ENCODE measurements at places on chromosomes 12 and 14.

- H3K4me1 ChIP-seq = no peaks in the 10 kb centered on the region
- no peaks in the 10 kb centered on the region for H3K27me3 ChIP-seq
- no peak overlapping the region for H3K4me3 ChIP-seq
- H3K36me3 ChIP-seq = peaks cover 33% of the 10 kb centered on the region
- no peak overlapping the region for H3K27ac ChIP-seq
These were observed 9.0 kb downstream of the MVK start for GRCh38 chr12:109582636-109583035.

- no peak overlapping the region for H3K27ac ChIP-seq
- 0 out of 2 replicates have a peak, but pooled peaks cover 2% of the 10 kb centered on the region for H3K4me1 ChIP-seq
- no peak for DNase-seq
- no peaks in the 10 kb centered on the region for H3K27me3 ChIP-seq
- no peaks in the 10 kb centered on the region for H3K36me3 ChIP-seq
These were observed 125.6 kb upstream of the FGD4 start for GRCh38 chr12:32273712-32274111.

GRCh38 chr12:91490667-91491311, 308.2 kb upstream of the DCN start:
- no peaks in the 10 kb centered on the region for H3K27me3 ChIP-seq
- H3K4me3 ChIP-seq = no peak overlapping the region
- no peaks in the 10 kb centered on the region for H3K36me3 ChIP-seq
- H3K27ac ChIP-seq = no peak overlapping the region
- no peaks in the 10 kb centered on the region for H3K4me1 ChIP-seq
- no peak for DNase-seq

- DNase-seq = no peak
- H3K4me1 ChIP-seq = no peaks in the 10 kb centered on the region
- H3K27me3 ChIP-seq = no peaks in the 10 kb centered on the region
- H3K4me3 ChIP-seq = no peak overlapping the region
- no peaks in the 10 kb centered on the region for H3K36me3 ChIP-seq
- no peak overlapping the region for H3K27ac ChIP-seq
These were observed 125.3 kb upstream of the PWP1 start for GRCh38 chr12:107560165-107560898.

- DNase-seq = no peak
- H3K4me3 ChIP-seq = no peak overlapping the region
- peaks cover 2% of the 10 kb centered on the region for H3K4me1 ChIP-seq
- H3K27ac ChIP-seq = no peak overlapping the region
- no peaks in the 10 kb centered on the region for H3K36me3 ChIP-seq
- no peaks in the 10 kb centered on the region for H3K27me3 ChIP-seq
These were observed 252.2 kb upstream of the GRIP1 start for GRCh38 chr12:66931091-66931490.

DNA sequence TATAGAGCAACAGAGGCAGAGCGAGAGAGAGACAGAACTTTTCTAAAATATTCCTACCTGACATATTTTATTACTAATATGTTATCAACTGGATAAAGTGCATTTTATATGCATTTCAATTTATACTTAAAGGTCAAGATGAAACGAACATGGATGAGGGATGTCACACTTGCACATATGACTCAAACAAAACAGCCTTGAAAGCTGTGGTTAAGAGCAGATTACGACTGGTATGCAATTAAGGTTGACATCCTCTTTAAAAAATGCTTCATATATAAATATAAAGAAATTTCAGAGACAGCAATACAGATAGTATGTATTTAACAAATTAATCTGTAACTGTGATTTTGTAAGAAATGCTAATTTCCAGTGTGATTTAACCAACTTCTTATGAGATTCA, 52.5 kb downstream of the LMO3 start:
- no peak overlapping the region for H3K27ac ChIP-seq
- H3K27me3 ChIP-seq = no peaks in the 10 kb centered on the region
- H3K4me1 ChIP-seq = peaks cover 2% of the 10 kb centered on the region
- DNase-seq = no peak
- H3K36me3 ChIP-seq = no peaks in the 10 kb centered on the region

GRCh38 chr12:3537719-3538465, 46.9 kb downstream of the PRMT8 start:
- no peaks in the 10 kb centered on the region for H3K36me3 ChIP-seq
- H3K27me3 ChIP-seq = no peaks in the 10 kb centered on the region
- no peaks in the 10 kb centered on the region for H3K4me1 ChIP-seq
- no peak overlapping the region for H3K4me3 ChIP-seq
- no peak for DNase-seq

DNA sequence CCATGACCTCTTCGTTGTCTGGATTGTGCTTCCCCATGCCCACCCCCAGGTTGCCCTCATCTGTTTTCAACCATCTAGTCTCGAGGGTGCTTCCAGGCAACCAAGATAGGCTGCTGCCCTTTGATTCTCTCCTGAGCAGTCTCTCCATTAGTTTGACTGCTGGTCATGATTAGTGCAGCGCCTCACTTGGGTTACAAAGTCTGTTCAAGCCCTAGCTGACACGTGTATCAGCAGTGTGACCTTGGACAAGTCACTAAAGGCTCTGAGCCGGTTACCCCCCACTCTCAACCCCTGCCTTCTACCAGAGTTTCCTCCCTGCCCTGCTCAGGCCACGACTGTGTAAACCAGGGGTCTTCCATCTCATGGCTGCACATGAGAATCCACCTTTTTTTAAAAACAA, 185.3 kb upstream of the PWP1 start:
- no peaks in the 10 kb centered on the region for H3K4me1 ChIP-seq
- H3K36me3 ChIP-seq = no peaks in the 10 kb centered on the region
- no peak overlapping the region for H3K4me3 ChIP-seq
- no peaks in the 10 kb centered on the region for H3K27me3 ChIP-seq
- no peak for DNase-seq

DNA sequence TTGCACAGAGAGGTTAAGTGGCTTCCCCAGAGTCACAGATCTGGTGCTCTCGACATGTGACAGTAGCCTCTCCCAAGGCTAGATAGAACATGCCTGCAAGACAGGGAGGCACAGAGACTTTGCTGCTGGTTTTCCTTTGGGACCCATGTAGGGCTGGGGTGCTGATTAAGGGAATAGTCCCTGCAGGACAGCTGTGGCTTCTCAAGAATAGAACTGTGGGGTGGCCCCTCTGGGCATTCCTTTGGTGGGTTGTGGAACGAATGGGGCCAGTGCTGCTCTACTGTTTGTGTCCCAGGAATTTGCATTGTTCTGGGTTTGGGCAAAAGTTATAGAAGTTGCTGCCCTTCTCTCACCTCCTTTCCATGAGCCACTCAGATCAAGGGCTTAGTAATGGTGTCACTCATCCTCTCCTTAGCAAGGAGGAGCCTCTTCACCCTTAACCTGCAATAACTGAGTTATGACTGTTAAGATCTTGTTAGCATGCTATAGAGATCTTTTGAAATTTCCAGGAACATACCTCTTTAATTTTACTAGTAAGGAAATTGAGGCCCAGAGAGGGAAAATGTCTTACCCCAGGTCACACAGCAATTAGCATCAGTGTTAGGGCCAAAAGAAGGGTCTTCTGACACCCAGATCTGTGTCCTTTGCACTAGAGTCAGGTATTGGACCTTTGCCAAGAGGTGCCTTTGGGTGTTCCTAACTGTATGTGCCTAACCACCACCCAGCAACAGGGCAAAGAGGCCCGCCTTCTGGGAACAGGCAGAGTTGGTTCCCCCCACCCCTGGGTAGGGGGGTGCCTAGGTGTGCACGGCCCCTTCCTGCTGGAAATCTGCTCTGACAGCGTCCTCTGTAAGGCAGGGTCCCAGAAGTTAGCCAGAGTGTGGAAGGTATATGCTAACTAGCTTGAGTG, 31.4 kb downstream of the CD9 start:
- no peaks in the 10 kb centered on the region for H3K4me1 ChIP-seq
- H3K36me3 ChIP-seq = peaks cover 26% of the 10 kb centered on the region
- H3K27ac ChIP-seq = no peak overlapping the region
- H3K27me3 ChIP-seq = no peaks in the 10 kb centered on the region
- no peak for DNase-seq

DNA sequence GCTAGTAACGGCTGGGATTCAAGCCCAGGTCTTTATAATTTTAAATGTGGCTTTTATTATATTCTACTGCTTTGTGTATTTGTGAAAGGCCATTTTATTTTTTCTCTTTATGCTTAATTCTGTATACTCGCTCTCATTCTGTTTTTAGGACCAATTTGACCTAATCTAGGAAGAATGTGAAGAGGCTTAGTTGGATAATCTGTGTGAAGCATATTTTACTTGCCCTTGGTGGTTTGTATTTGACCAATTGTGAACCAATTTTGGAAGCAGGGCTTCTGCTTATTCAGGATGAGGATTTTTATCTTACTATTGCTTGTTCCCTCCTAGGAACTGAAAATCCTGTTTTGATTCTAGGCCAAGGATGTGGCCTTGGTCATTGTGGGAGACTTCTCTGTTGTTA, 113.1 kb downstream of the TTC6 start:
- H3K4me1 ChIP-seq = no peaks in the 10 kb centered on the region
- H3K4me3 ChIP-seq = no peak overlapping the region
- DNase-seq = no peak

GRCh38 chr14:77761205-77761931, 412 bp upstream of the SNW1 start:
- no peak for DNase-seq
- H3K4me3 ChIP-seq = peak overlapping the region; percentile 89
- H3K36me3 ChIP-seq = no peaks in the 10 kb centered on the region
- H3K27me3 ChIP-seq = no peaks in the 10 kb centered on the region
- H3K4me1 ChIP-seq = no peaks in the 10 kb centered on the region
- H3K27ac ChIP-seq = no peak overlapping the region

DNA sequence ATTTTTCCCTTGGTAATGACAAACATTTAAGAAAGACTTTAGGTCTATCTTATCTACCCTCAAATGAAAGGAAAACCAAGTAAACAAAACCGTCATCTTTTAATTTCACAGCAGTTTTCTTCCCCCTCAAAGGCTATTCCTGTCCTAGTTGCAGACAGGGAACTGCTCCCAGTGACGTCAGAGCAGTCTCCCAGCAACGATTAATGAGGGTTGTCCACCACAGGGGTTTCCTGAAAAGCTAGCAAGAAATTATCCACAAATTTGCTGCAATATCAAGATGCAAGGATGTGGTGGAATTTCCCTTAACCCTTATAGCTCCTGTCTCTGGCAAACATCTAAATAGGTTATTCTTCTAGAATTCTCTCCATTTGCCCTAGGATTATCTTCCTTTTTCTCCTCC, 89.1 kb upstream of the STAC3 start:
- no peak overlapping the region for H3K27ac ChIP-seq
- H3K36me3 ChIP-seq = no peaks in the 10 kb centered on the region
- H3K4me1 ChIP-seq = no peaks in the 10 kb centered on the region

DNA sequence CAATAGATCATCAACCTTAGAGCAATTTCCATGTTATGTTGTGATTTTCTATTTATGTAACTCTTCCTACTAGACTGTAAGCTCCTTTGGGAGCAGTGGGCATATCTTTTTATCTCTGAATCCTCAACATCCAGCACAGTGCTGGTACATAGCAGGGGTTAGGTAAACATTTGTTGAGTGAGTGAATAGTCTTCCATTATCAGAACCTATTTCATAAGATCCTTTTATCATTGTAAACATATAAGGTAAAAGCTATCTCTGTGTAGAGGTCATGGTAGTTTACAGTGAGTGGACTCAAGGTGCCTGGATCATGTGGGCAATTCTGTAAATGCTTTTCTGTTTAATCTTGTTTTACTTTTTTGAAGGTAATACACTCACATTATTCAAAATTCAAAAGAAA, 15.1 kb downstream of the FKBP11 start:
- no peaks in the 10 kb centered on the region for H3K27me3 ChIP-seq
- H3K36me3 ChIP-seq = no peaks in the 10 kb centered on the region
- DNase-seq = no peak
- no peaks in the 10 kb centered on the region for H3K4me1 ChIP-seq
- H3K27ac ChIP-seq = no peak overlapping the region

GRCh38 chr14:70073924-70074566, 114.7 kb downstream of the SLC8A3 start:
- H3K27me3 ChIP-seq = no peaks in the 10 kb centered on the region
- no peak overlapping the region for H3K4me3 ChIP-seq
- no peak overlapping the region for H3K27ac ChIP-seq
- H3K36me3 ChIP-seq = no peaks in the 10 kb centered on the region
- no peaks in the 10 kb centered on the region for H3K4me1 ChIP-seq

- H3K27me3 ChIP-seq = no peaks in the 10 kb centered on the region
- H3K36me3 ChIP-seq = peaks cover 31% of the 10 kb centered on the region
- H3K27ac ChIP-seq = no peak overlapping the region
- no peak for DNase-seq
- H3K4me3 ChIP-seq = no peak overlapping the region
- peaks cover 14% of the 10 kb centered on the region for H3K4me1 ChIP-seq
These were observed 8.1 kb downstream of the ZNF219 start for GRCh38 chr14:21090194-21090939.
